ENCODE measurements at places on chromosomes 7 and 10.

DNA sequence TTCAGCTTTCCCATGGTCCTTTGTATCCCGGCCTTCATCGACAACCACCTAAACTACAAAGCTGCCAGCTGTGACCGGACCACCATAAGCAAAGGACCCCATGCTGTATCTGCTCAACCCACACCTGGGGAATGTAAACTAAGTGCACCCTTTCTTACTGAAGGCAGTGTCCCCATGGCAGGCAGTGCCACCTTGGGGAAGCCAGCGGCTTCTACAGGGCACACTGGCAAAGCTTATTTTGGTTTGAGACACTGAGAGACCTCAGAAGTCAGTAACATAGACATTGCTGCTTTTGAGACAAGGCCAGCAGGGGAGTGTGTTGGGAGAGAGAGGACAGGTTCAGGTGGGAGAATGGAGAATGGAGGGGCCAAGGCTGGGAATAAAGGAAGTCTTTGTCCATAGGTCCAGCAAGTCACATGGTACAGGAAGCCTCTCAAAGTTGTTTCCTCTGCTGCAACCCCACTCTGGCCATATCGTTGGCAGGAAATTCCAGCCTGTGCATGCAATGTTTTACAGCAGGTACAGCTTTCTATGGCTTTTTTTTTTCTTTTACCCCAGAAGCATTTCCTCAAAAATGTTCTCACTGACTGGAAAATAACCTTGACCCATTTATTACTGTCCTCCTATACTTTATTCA lies 85.9 kb upstream of the NPVF start:
- DNase-seq: no peak

DNA sequence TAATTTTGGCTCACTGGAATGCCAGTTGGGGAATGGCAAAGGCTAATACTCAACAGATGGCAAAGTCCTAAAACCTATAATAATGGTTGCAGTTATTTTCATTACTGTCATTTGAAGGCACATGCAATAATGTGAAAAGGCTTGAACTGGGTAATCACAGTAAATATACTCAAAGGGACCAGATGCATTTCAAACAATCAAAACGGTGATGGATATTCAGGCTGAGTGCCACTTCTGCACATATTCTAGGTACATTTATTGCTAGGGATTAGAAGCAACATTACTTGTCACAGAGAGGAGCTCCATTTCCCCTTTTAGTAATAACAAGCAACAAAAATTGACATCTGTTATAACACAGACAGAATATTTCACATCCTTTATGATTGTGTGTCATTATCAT lies 171.8 kb downstream of the NXPH1 start:
- no peak for DNase-seq

- DNase-seq: no peak
These were observed 262.2 kb downstream of the CCSER2 start for GRCh38 chr10:84590327-84591193.

DNA sequence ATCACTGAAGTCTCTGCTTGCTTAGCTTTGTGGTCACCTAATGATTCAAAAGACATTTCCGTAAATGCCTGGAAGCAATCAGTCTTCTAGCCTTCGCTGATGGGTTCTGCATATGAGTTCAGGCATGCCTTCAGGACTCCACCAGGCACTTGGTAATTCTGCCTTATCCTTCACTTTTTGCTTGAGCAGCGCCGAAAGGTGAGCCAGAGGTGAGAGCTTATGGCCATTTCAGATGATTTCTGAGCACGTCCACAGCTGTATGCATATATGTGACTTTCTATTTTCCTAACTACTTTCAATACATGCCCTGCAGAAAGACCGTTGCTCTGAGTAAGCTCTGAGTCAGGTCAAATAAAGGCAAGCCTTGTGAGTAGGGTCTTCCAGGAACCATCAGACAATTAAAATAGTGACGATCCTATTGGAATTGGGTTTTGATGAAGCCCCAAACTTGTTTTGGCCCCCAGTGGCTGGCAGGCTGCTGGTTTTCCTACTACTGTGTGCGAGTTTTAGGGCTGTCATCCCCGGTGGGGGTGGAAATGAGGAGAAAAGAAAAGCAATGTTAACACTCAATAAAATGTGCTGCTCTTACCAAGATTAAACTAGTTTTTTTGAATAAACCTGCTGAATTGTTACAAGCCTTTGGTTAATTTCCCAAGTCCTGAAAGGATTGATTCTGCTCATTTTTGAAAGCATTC lies 154.4 kb upstream of the AKR1E2 start:
- no peak for DNase-seq

DNA sequence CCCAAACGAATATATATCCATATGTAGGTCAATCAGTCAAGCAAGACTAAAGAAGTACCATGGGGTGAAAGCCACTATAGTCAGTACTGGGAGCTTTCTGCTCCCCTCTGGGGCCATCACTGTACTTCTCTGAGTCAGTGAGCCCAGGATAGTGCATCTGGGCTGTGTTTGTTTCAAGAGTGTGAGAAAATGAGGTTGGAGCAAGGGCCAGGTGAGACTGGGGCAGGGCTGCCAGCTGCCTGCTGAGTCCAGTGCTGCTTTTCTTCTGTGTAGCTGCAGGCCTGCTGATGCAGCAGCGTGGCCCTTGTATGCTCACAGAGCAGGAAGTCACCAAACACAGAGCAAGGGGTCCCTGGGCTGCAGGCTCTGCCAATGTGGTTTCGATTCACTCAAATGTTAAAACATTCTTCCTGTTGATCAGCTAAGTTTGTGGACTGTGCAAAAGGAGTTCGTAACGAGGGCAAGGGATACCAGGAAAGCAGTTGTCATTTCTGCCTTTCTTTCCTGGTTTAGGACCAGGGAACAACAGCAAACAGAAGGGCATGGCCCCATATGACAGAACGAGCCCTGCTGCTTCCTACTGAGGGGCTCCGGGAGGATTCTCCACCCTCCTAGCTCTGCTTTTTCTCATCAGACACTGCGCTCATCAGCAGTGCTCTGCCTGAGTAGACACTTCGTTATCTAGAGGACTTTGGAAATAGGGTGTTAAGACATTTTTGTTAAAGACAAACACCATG lies 65.4 kb upstream of the TNS3 start:
- peak; percentile 53 for DNase-seq

- no peak for DNase-seq
These were observed 60.8 kb upstream of the DOCK1 start for GRCh38 chr10:126844406-126844805.

DNA sequence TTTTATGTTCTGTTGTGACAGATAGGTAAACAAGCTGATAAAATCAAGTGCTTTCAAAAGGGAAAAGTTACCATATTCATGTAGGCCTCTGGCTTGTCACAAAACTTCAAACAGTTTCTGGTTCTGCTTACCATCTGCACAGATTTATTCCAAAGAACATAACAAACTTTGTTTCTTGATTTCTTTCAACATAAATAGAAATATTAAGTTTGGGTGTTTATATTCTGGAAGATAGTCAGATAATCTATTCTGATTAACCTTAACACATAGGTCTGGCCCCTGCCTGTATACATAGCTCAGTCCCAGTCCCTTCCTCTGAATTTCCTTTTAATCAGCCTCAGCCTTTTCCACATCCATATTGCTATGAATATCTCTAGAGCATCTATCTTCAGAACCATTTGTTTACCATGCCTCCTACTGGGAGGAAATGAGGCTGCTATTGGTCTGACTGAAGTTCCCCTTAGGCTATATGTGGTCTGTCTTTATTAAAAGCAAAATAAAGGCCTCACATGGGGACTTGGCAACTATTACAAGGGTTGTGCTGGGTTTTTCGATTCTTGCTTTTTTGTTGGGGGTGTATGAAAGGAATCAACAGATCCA lies 319.0 kb downstream of the HPSE2 start:
- DNase-seq: no peak

DNA sequence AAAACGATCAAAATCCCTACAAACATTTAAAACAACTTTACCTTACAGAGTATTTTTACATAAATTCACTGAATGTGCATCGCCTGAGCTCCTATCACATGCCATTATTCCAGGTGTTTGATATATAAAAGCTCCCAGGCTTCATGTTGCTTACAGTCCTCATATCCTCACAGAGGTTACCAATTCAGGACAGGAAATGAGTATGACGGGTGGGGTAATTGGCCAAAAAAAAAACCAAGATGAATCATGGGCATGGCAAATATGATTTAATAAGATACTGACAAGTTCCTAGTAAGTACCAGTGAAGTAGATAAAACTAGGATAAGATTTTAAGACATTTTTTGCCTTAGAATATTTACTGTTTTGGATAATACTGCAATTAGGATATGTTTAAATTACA lies 135.8 kb downstream of the KMT2E start:
- no peak for DNase-seq

- no peak for DNase-seq
These were observed 45.3 kb downstream of the PRKAG2 start for GRCh38 chr7:151831606-151832005.

DNA sequence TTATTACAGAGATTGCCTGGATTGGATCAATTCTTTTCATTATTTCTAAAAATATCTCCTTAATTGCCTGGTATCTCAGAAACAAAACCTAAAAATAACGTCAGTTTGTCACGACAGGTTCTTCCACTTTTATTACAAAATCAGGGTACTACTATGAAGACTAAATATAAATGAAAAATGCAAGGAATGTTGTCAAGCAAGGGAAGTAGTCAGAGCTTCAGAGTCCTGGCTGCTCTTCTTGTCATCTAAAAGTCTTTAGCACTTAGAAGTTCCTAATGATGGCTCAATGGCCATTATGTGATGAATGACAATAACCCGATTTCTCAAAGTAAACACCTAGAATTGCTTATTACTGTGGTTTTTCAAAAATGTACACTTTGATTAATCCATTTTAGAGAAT lies 192.2 kb downstream of the SEMA3A start:
- no peak for DNase-seq

- no peak for DNase-seq
These were observed 106.2 kb downstream of the ITIH5 start for GRCh38 chr10:7560519-7560918.

DNA sequence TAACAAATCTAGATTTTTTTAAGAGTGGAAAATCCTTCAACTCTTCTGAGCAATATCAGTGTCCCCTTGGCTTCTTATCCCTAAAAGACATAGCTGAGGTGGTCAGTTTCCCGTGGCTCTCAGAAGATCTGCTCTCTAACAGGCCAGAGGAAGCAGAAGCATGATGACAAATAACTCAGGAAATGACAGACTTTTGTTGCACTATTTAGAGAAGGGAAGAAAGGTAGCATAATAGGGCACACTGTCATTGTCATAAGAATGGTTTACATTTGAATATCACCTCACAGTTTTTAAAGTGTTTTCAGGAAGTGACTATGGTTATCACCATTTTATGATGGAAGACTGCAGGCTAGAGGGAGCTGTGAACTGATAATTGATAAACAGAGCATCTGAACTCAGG lies 33.6 kb upstream of the RAPGEF5 start:
- no peak for DNase-seq

- DNase-seq: no peak
These were observed 254.8 kb downstream of the HTR7 start for GRCh38 chr10:90602862-90603610.

DNA sequence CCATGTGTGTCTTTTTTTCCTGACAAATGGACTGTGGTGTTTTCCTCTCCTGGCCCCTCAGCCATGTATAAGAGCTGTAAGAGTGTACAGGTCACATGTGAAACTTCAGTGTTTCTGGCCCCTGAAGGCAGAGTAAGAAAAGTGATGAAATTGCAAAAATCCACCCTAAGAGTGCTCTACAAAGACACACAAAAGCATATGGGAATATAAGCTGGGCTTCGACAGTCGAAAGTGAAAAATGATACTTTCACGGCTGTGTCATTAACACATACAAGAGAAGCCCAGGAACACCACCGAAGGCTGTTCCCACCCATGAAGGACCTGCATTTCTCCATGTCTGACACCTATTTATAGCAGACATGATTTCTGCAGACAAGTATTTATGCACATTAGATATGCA lies 192.2 kb downstream of the PARD3 start:
- DNase-seq: no peak

GRCh38 chr10:78721231-78721630 lies 347.5 kb upstream of the ZMIZ1 start:
- DNase-seq: no peak

DNA sequence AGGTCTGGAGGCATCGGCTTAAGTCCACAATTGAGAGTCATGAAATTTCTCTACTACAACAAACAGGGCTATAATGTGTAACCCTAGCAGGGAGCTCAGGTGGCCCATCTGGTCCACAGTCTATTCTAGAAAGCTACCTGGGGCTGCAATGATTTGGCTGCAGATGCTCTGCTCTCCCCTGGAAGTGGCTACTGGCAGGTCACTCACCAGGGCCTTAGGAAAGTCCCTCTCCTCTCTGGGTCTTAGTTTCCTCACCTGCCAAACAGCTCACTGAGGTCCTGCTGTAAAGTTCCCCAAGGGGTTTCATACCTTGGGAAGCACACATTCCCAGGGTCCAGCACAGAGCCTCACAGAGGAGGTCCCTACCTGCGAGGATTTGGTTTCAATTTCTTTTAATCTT lies 2.5 kb downstream of the IGFBP3 start:
- no peak for DNase-seq

DNA sequence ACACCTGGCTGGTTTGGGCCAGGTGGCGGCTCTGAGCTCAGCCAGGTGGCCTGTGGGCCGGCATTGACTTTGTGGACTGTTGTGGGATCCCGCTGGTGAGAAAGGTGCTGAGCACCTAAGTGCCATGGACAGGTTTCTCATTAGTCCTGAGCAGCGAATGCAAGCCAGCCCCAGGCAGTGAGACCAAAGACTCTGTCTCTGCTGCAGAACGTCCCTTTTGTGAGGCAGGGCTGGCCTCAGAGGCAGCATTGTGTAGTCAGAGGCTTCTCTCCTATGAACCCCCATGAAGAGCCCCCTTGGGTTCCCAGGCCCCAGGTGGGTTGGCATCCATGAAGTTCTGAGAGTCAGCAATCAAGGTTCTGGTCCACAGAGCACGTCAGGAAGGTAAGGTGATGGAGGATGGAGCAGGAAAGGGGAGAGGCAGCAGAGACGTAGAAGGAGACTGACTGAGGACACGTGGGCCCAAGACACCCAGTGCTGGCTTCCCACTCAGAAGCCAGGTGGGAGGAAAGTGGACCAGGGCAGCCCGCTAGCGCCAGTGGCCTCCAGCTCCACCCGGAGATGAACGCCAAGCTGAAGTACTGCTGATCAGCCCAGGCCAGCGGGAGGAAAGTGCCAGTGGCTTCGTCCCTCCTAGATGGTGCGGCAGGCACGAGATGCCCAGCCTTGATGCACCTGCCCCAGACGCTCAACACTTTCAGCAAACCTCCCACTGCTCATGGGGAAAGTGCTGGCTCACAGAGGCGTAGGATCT lies 19.2 kb upstream of the PTPRN2 start:
- DNase-seq: no peak

DNA sequence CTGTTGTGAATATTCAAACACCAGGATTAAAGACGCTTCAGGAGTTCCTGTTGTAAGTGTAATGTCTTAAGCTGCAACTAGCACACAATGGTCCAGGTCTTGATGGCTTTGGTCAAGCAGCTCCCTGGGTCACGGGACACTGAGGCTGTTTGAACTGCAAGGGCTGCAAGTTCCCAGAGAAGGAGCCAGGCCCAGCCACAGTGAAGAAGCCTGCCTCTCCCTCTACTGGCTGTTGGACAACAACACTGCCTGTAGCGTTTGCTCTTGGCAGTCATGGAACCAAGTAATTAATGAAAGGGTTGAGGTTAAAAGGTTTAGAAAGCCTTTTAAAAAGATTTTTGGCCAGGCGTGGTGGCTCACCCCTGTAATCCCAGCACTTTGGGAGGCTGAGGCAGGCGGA lies 31.9 kb upstream of the GUSB start:
- DNase-seq: no peak

GRCh38 chr7:6647080-6647479 lies 10.0 kb downstream of the ZNF316 start:
- no peak for DNase-seq

All from activated CD8-positive, alpha-beta T cell treated with anti-CD3 and anti-CD28 coated beads, Interleukin-2, amount 10 ng/mL, durations not matched to agents 7 days and 5 days (primary cell).